ENCODE measurements at places on chromosomes 3 and 15.

DNA sequence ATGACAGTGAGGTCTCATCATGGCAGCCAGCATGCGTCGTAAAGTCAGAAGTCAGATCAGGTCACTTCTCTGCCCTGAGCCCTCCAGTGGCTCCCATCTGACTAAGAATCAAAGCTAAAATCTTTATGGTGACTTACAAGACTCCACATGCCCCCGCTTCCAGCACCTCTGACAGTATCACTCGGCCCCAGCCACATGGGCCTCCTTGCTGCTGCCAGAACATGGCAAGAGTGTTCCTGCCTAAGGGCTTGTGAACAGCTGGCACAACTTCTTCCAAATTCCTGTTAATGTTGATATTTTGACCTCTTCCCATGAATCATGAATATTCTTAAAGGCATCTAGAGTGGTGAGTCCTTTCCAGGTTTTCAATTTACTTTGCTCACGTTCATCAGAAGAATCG lies 20.5 kb downstream of the POLR2M start:
- no peak for DNase-seq

- no peak for DNase-seq
Observed at GRCh38 chr3:129033633-129034321, 26.8 kb upstream of the GP9 start.

DNA sequence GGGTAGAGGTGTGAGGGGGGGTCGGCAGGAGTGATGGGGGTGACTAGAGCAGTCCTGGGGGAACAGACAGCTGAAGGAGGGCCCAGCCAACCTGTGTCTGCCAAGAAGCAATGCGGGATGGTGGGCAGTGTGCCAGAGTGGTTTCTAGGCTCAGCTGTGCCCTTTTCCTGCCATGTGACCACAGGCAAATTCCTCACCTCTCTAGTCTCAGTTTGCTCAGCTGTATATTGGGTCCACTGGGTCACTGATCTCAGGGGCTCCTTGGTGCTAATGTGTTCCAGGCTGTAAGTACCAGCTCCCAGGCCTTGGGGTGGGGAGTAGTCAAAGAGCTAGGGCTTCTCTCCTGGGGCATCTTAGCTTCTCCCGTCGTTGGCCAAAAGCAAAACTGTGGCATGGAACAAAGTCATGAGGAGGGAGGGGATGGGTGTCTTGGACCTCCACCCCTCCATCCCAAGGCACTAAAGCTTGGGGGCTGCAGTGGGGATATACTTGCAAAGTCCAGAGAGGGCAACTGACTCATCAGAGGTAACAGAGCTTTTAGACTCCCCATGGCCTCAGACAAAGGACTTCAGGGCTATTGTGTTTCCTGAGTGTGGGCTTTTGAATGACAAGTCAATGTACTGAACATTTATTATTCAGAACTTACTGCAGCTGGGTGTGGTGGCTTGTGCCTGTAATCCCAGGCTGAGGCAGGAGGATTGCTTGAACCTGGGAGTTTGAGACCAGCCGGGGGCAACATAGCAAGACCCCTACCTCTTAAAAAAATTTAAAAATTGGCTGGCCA lies 20.9 kb downstream of the SMAD6 start:
- no peak for DNase-seq

DNA sequence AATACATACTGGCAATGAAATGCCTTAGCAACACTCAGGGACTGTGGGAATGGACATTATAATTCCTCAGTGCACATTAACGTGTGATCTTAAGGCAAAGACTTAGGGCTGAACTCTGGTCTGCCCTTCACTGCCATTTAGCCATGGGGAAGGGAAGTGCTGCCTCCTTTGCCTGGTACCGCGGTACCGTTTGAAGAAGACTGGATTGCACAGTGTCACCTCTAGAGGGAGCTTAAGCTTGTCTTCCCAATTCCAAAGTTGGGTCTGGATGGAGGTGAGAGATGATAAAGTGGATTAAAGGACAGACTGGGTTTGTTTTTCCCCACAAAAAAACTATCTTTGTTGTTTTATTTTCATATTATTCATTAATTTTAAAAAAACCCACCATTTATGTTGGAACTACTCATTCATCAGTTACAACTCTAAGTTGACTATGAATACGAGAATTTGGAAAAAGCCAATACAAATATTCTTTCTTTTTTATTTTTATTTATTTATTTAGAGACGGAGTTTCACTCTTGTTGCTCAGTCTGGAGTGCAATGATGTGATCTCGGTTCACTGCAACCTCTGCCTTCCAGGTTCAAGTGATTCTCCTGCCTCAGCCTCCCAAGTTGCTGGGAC lies 60.0 kb upstream of the SYN2 start:
- no peak for DNase-seq

DNA sequence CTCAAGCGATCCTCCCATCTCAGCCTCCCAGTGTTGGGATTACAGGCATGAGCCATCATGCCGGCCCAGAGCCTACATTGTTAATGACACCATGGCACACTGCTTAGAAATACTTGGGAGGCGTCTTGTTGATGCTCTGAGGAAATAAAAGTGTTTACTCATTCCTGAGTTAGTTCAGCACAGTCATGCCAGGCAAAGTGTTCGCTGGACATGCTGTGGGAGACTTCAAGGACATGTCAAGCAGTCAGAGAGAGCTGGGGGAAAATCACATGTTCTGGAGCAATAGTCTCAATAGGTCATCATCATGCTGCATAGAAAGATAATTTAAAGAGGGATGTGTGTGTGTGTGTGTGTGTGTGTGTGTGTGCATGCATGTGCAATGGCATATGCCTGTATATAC lies 37.5 kb downstream of the TTC23 start:
- no peak for DNase-seq

GRCh38 chr3:45199837-45200648 lies 26.0 kb downstream of the TMEM158 start:
- DNase-seq, result no peak

DNA sequence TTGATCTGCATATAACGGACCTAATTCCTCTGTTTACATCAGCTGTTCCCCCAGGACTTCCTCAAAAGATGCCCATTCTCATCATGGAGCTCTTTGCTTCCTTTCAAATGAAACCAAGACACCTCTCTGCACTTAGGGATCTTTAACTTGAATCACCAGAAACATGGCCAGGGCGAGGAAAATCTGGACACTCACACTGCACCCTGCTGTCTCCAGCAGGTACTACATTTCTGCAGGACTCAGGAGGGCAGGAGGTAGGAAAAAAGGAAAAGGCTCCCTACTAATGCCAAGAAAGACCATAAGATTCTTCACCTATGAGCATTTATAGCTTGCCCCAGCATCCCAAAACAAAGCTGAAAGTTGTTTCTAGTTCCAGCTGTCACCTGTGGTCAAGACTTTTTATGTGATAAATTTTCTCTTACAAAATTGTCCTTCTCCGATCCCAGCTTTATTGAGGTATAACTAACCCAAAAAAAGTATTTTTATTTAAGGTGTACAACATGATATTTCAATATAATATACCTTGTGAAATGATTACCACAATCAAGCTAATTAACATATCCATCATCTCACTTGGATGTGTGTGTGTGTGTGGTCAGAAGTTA lies 87.3 kb upstream of the C15orf61 start:
- DNase-seq, result no peak

GRCh38 chr3:171525437-171525836 lies 65.2 kb upstream of the TNIK start:
- no peak for DNase-seq

DNA sequence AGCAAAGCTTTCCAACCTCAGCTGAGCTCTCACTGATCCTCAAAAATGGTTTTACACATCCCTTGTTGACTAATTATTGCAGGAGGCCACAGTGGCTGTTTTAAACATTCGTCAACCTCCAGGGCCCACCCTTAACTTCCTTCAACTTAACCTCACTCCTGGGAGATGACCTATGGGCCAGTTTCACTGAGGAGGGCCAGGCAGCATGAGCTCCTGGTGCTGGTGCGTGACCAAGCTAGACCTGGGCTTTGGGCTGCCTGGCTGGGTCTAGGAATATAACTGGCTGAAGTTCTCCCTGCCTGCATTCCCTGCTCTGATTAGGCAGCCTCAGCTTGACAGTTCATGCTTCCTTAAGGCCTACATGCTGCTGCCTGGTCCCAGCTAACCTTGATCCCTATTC lies 273.7 kb upstream of the ATP11B start:
- DNase-seq, result no peak

DNA sequence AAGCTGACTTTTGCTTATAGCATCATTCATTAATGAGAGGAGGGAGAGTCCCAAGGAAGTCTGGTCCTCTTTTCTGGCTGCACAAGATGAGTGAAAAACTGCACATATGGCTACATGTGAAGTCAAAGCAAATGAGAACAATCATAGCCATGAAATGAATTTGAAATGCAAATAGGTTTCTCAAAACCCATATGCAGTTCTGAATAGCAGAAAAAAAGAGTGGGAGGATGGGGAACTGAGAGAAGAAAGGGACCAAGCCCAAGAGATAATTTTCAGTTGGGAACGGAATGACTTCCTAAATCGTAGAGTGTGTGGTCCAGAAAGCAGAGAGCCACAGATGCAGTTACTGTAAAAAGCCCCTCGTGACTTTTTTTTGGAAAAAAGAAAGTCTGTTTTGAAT lies 66.3 kb downstream of the GTPBP8 start:
- DNase-seq, result no peak

- DNase-seq, result no peak
Observed at GRCh38 chr3:86938416-86939105, 52.4 kb downstream of the VGLL3 start.

DNA sequence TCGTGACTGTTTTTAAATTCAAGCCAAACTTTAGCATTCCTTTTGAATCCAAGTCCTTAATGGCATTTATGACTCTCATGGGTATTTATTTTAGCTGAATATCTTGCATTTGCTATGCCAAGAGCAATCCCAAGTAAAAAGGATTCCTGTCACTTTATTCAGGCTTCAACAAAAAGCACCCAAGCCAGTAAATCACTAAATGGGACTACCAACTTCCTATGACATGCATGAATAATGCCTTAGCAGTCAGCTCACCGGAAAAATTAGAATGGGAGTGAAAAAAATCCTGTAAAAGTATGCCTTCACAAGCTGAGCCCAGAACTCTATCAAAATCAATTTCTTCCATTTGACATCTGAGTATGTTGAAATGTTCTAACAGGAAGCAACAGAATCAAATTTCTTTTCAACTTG lies 1297.9 kb downstream of the ROBO2 start:
- DNase-seq, result no peak

- no peak for DNase-seq
Observed at GRCh38 chr3:123644358-123644757, 59.5 kb upstream of the HACD2 start.

DNA sequence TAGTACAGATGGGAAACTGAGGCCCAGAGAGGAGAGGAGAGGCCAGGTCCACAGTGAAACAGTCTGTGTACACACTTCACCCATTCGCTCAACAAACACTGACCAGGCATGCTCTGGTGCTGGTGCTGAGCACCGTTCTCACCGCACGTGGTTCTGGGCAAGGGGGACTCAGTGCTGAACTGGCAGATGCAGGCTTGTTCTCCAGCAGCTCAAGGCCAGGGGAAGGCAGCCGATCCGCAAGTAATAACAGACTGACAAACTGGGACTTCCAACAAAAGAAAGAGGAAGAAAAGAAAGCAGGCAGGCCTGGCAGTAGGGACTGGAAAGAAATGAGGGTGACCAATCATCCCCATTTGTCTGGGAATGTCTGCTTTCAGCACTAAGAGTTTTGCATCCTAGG lies 25.6 kb upstream of the LINGO1 start:
- no peak for DNase-seq

GRCh38 chr3:16484216-16484615 lies 29.3 kb downstream of the RFTN1 start:
- no peak for DNase-seq

- no peak for DNase-seq
Observed at GRCh38 chr15:74782259-74783071, 585 bp downstream of the CSK start.

DNA sequence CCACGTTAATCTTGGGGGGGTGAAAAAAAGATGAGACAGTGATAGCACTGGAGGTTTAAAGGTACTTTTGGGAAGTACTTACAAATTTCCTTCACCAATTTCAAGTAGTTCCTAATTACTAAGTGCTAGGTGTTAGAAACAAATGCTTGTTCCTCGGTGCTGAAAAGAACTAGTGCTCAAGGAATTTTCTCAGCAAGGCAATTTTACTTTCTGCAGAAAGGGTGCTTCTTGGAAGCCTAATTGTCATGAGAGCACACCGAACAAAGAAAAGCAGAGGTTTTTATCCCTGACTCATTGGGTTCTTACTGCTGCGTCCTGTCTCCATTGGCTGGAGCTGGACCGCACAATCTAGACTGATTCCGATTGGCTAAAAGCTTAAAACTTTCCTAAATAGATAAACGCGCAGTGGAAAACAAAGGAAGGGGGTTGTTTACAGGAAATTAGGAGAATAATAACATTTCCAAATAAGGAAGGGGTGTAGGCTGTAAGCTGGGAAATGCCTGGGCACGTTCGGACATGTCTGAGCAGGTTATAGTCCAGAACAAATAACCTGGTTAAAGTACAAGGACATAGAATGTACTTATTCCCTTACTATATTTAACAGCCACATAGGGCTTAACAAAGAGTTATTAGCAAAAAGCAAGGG lies 49.6 kb downstream of the CHD2 start:
- DNase-seq, result no peak

GRCh38 chr3:190721330-190721729 lies 141.2 kb downstream of the GMNC start:
- no peak for DNase-seq

DNA sequence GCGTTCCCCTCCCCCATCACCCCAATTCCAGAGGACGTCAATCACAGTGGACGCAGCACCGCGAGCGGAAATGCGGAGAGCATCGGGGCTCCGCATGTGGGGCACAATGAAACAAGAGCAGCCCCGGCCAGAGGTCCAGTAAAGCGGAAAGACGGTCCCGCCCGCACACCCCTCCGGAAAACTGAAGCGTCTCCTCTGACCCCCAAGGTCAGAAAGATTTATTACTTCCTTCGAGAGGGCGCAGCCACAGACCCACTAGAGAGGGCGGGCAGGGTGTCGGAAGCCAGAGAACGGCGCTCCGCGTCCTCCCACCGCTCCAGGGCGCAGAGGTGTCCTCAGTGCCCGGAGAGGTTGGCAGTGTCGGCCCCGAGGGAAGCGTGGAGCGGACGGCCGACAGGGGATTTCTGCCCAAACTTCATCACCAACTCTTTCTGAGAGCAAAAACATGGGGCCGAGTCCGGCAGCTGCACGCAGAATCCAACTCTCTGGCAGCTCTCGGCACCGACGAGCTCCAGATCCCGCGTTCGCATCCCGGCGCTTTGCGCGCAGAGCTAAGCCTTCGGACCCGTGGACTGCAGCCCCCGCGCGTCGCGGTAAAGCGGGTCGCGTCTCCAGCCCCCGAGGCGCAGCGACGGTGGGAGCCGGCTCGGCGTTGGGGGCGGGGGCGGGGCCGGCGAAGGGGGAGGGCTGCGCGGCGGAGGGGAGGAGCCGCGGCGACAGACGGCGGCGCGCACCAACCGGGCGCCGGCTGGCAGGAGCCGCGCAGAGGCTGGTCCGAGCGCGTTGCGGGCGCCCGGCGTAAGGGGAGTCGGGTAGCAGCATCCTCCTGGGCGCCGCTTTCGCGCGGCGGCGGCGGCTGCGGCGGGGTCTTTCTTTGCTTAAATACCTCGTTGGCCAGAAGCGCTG lies at the start of gene CHST2:
TSS of gene CHST2 (plus strand) at position 763 of the 906 bp plus-strand sequence. CDS start 1,046 bp downstream, outside the sequence.
- no peak for DNase-seq

DNA sequence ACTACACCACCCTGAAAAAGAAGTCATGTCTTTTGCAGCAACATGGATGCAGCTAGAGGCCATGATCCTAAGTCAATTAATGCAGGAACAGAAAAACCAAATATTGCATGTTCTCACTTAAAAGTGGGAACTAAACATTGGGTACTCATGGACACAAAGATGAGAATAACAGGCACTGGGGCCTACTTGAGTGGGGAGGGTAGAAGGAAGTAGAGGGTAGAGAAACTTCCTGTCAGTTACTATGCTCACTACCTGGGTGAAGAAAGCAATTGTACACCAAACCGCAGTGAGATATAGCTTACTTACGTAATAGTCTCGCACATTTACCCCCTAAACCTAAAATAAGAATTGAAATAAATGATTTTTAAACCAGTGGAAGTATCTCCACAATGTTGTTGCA lies 480.5 kb upstream of the ARRDC4 start:
- DNase-seq, result no peak

Data from cortex of kidney (tissue), 1 donor.